RPMI8226 (cell line): ENCODE measurements at places on chromosomes 16 and 17.

DNA sequence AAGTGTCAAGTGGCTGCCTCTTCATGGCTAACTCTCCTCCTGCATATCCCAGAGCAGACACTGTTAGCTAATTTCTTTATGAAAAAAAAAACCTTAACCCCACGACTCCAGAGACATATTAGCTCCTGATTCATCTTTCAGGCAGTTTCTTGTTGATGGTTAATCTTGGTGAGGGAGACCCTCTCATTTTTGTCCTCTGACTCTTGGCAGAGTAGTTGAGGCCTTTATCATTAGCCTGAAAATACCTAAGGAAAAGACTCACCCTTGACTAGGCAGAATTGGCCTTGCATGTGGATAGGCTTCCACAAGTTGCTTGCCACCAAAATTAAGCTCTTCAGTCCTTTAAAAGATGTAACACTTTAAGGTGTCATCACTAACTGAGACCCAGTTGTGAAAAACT lies 4.0 kb downstream of the CRYBA1 start:
- DNase-seq, result no peak

DNA sequence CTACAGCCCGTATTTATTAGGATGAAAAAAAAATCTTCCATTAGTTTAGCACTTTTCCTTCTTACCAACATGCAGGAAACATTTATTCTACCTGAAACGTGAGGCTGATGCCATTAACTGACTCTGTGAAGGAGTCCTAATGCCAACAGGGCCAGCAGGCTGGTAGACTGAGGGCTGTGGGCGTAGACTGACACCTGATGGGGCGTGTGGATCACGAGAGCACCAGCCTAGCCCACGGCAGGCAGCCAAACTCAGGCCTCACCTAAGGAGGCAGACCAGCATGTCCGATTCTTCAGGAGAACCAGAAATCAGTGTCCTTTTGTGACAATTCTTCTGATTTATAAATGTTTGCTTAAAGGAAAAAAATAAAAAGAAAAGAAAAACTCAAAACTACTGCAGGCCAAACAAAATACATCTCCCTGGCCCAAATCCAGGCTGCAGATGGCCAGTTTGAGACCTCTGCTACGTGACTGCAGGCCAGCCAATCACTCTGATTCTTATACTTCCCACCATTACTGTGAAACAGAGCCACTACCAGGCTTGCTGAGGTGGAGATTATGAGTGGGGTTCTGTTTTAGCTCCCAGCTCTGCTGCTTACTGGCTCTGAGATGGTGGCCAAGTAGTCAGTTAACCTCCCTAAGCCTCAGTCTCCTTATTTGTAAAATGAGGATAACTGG lies 66.5 kb downstream of the GNAO1 start:
- DNase-seq, result no peak

DNA sequence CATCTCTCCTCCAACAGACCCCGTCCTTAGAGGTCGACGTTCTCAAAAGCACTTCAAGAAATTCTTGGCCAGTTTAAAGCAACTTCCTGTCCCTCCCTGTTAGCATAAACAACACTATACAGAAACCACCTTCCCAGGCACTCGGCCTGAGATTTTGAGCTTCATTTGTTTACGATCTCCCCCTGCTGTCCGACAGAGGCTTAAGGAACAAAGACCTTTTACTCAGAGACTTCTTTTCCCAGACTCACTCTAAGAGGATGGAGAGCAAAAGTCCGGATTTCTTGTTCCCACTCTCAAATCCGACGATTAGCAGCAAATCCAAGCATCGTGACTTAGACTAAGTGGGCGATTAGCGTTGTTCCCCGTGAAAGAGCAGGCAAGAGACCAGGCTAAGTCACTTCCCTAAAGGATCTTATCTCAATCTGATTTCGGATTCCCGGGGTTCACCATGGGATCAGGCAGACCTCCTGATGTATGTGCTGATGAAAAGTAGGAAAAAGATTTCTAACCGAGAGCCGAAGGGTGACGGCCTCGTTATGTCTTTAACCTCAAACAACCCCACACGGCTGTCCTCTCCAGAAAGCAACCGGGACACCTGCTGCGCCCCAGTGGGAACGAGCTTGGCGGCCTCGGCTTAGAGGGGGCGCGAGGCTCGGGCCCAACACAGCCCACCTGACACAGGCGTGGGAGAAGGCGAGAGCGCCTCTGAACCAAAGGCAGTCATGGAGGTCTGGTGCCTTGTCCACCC lies 598 bp downstream of the INPP5K start:
- peak; percentile 72 for DNase-seq

- no peak for DNase-seq
Observed at GRCh38 chr17:19508577-19508867, 25.1 kb upstream of the SLC47A1 start.

DNA sequence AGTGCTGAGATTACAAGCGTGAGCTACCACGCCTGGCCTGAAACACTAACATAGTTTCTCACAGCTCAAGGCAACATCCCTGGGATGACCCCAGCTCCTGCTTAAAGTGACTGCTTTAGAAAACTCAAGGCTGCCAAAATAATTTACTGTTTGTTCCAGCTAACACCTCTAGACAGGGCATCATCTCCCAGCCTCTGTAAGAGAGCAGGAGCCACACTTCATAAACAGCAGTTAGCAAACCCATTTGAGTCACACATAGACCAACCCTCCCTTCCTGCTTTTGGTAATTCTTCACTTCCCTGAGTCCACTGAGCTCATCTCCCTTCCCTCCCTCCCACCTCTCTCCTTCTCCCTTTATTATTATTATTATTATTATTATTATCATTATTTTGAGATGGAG lies 201.3 kb downstream of the XYLT1 start:
- DNase-seq, result no peak

- DNase-seq, result no peak
Observed at GRCh38 chr17:1206026-1206777, 26.4 kb upstream of the ABR start.

DNA sequence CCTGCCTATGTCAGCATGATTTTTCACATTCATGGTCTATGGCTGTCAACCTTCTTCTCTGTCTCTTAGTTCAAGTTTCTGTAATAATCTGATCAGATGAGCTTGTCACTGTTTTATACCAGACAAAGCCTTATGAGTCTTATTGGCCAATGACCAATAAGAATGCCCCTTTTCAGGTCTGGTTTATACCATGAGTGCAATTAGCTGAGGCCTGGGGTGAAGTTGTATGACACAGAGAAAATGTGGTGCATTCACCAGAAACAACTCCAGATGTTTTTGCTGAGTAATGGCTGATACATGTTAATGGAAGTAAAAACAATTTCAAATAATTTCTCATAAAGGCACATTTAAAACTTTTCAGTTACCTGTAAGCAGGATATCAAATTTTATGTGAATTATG lies 218.6 kb upstream of the CDH8 start:
- DNase-seq, result no peak

GRCh38 chr16:74076568-74076967 lies 220.0 kb upstream of the PSMD7 start:
- no peak for DNase-seq

DNA sequence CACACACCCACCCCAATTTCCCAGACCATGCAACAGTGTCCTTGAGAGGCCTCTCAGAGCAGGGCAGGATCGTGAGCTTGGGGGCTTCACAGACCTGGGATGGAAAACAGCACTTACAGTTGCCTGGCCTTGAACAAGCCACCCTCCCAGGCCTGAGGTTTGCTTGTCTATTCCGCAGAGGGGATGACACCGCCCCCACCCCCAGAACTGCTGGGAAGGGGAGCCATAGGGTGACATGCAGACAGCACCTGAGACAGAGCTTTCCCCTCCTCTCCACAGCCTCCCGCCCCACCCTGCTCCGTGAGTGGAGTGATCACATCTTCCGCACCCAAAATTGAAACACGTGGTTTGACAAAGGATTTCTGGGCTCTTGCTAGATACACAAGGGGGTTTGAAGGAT lies 131.5 kb upstream of the TNRC6C start:
- DNase-seq, result no peak

GRCh38 chr16:49921791-49922456 lies 66.0 kb upstream of the ZNF423 start:
- peak; percentile 87 for DNase-seq

- peak; percentile 69 for DNase-seq
Observed at GRCh38 chr16:10895053-10895946, 18.3 kb downstream of the CIITA start.

DNA sequence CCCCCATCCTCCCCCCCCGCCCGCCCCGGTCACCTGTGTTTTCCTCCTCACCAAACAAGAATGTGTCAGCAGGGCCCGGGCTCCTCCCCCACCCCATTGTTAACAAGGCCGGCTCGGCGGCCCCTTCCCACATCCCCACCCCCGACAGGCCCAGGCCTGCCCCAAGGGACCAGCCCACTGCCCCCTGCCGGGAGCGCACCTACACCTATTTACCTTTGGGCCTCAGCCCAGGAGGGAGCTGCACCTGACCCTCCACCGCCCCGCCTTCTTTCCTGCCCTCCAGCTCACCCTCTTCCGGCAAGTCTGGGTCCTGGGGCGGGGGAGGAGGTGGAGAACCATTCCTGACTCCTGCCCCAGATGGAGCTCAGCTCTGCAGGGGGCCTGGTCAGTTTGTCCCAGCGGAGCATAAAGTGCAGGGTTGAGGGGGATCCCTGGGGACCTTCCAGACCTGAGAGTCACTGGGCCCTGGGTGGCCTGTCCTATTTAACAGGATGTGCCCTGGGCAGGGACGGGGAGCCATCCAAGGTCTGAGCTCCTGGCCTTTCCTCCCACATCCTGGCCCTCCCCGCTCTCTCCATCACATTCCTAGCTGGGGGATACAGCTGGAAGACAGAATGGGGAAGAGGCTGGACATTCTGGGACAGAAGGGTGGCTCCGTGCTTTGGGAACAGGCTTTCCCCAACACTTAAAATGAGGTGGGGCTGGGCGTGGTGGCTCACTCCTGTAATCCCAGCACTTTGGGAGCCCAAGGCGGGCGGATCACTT lies 8.3 kb downstream of the FOXJ1 start:
- peak; percentile 41 for DNase-seq

DNA sequence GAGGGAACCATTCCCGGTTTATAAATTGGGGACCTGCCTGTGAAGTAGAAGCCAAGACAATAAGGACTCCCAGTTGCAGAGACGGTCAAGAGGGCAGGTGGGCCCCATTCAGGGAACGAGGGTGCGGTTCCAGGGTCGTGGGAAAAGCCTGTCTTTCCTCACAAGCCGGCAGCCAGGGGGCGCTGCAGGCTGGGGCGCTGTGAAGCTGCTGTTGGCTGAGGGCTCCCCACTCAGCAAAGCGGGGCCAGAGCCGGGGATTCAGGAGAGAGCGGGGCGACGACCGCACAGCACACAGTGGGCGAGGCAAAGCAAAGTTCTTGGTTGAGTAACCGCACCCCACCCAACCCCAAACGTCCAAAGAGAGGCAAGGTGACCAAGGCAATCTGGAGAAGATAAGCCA lies 24.9 kb downstream of the CDRT15 start:
- DNase-seq, result no peak

- no peak for DNase-seq
Observed at GRCh38 chr17:79627184-79627765, 16.4 kb upstream of the RBFOX3 start.

- no peak for DNase-seq
Observed at GRCh38 chr16:17998996-17999395, 337.5 kb downstream of the NPIPA8 start.

DNA sequence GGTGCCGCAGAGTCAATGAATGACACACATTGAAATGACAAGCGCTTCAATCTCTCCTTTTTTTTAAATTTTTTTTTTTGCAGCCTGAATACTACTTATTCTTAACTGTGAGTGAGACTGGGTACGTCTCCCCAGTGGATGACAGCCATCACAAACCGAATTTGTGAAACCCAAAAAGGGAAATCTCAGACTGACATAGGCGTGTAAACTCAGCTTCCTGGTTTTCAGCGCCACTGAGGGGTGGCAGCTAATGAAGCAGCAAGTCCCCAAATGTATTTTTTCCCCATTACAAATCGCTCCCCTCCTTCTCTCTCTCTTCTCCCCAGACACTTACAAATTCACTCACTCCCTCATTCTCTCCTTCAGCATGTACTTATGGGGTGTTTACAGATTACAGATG lies 196.0 kb downstream of the MAF start:
- no peak for DNase-seq

GRCh38 chr17:41211845-41212466 lies 14.5 kb upstream of the KRTAP9-2 start:
- DNase-seq, result peak; percentile 90

DNA sequence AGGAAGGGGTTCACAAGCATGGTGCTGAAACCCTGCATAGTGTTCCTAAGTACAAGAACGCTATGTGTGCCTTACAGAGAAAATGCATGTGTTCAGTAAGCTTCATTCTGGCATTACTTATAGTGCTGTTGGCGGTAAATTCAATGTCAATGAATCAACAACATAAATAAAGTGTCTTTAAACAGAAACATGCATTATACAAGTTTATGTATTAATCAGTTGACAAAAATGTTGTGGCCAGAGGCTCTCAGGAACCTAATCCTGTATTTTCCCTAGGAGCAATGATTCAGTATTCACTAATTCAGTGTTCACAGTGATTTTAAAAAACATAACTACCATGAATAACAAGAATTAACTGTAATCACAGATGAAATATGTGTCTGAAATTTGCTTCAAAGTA lies 47.1 kb upstream of the MYOCD start:
- DNase-seq, result no peak

DNA sequence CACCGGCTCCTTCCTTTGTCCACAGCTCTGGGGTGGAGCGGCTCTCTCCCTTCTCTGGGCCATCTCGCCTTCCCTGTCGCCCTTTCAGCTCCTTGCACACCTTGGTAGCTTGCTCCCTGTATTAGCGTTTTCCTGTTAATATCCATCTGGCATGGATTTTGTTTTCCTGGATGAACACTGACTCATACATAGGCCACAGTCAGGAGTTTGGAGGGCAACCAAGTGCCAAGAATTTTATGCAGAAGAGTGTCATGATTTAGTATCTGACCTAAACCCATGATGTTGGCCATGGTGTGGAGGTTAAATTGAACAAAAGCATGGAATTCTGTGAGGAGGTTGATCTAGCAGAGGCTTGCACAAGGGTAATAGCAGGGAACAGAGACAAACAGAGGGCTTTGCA lies 180.9 kb downstream of the AIPL1 start:
- DNase-seq, result no peak

DNA sequence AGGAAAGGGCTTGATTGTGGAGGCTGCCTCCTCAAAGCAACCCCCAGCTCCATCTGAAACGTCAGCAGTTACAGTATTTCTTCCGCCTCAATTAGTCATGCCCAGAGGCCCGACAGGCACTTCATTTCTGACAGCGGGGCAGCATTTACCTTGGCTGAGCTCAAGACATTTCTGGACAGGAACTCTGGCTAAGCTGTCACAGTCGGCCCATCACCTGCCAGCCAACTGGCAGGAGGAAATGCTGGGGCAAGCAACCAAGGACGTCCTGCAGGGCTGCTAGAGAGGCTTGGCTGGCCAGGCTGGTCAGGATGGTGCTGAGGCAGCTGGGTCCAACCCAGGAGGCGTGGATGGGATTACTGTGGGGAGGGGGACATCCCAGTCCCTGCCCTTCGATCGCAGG lies 27.8 kb downstream of the PLXDC1 start:
- peak; percentile 66 for DNase-seq

GRCh38 chr16:70685938-70686375 lies at the start of gene MTSS2:
MTSS2 (minus strand) TSS chr16:70686053; CDS start chr16:70685791, 262 bp downstream.
- no peak for DNase-seq

- no peak for DNase-seq
Observed at GRCh38 chr17:80765241-80765961, 220.8 kb downstream of the RPTOR start.
